ENCODE measurements at places on chromosomes 7 and 10.
A peak's percentile ranks its signal among the peaks of the same experiment; 100 is the strongest.

DNA sequence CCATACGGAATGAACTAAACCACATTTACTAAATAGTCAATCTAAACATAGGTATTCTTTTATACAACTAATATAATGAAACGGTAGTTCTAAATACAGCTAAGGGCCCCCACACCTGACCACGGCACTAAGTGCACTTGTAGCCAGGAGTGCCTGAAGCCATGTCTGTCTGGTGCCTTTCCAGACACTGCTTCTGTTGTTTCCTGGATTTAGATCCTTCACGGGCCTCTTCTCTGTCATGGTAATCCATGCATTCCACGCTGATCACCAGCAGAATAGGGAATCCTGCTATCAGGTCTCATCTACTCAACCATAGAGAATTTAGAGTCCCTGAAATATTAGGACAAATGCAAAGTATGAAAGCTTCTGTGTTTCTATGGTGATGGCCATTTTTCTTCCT lies 37.8 kb downstream of the OSBPL3 start:
- no peak for DNase-seq

GRCh38 chr10:19325581-19325980 lies 277.0 kb downstream of the MALRD1 start:
- DNase-seq: no peak

- DNase-seq: no peak
These were observed 304.1 kb downstream of the PAXIP1 start for GRCh38 chr7:154698726-154699291.

DNA sequence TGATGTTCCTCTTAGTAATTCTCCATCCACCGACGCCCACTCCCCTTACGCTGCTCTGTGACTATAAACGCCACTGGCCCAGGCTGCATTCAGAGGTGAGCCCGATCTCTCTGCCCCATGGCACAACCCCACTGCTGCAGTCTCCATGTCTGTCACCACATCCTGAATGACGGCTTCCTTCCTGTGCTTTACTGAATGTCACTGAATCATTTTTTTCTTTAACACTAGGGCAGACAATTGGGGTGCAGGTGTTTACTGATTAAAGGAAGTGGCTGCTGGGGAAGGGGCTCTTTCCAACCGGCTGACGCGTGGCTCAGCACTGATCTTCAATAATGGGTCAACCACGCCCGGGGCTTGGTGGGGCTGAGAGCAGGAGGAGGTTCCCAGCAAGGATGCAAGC lies 208.3 kb downstream of the USP6NL start:
- DNase-seq: peak; percentile 67

GRCh38 chr7:85324145-85324799 lies 137.4 kb upstream of the SEMA3D start:
- no peak for DNase-seq

- DNase-seq: no peak
These were observed 466.1 kb upstream of the FOXK1 start for GRCh38 chr7:4216016-4216415.

- DNase-seq: no peak
These were observed 352.0 kb downstream of the PCLO start for GRCh38 chr7:82810558-82811259.

DNA sequence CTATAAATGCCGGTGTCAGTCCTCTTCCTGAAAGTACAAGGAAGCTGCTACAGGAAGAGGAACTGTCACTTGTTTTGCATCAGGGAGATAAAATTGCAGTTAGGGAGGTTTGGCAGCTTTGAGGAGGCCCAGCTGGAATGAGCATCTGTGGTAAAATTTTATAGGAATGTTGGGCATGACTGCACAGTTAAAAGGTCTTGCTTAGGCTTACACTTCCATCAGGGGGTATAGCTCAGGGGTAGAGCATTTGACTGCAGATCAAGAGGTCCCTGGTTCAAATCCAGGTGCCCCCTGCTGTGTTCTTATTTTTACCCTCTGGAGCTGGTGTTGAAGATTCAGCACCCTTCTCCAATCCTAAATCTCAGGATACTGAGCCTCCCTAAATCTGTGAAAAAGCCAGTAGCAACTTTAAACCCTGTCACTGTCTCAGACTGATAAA lies 65.9 kb downstream of the ZNF467 start:
- DNase-seq: no peak

- no peak for DNase-seq
These were observed 25.8 kb upstream of the CHST15 start for GRCh38 chr10:124119216-124119615.

GRCh38 chr10:127150136-127150535 lies 46.3 kb downstream of the INSYN2A start:
- DNase-seq: no peak

GRCh38 chr10:35447693-35448407 lies 111.5 kb downstream of the CCNY start:
- DNase-seq: no peak

- DNase-seq: no peak
These were observed 111.2 kb upstream of the KIAA1217 start for GRCh38 chr10:24097751-24098207.

GRCh38 chr7:135012229-135012628 lies 25.9 kb downstream of the AGBL3 start:
- DNase-seq: no peak

DNA sequence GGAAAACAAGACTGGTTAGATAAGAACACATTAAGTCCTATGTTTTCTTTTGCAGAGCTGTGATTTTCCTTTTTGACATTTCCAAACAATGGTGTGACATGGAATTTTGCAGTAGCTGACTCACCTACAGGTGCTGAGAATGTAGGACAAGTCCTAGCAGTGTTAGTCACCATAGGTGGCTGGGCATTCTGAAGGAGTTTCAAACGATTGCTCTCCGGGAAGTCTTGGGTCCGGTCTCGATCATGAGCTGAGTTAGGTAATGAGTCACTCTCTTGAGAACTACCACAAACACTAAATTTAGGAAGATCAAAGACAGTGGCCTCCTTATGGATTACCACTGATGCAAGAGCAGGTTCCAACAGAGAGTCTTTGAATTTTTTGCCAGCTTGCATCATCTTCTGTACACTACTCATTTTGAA lies 3.6 kb downstream of the FIGNL1 start:
- DNase-seq: peak; percentile 30
